ENCODE measurements at places on chromosomes 1 and 21.
A peak's percentile ranks its signal among the peaks of the same experiment; 100 is the strongest.

DNA sequence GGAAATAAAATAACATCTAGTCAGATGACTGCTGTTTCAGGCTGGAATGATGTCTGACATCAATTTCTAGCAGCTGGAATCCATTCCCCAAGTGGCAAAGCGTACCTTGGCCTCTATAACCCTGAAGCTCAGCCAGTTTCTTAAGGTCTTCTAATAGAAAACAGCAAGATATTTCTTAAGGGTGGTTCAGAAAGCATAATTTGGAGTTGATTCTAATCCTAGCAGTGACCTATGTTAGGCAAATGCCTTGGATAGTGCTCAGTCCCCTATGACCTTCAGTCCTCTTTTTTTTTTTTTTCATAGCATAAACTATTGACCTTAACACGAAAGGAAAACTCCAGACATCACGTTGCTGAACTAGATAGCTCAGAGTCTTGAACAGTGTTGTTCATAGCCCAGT is 56.5 kb downstream of the LAMC2 start:
- no peak for DNase-seq

GRCh38 chr1:234970731-234971476 is 157.7 kb downstream of the TOMM20 start:
- DNase-seq = no peak

GRCh38 chr1:1219341-1219740 is 5.4 kb upstream of the TNFRSF4 start:
- DNase-seq = peak; percentile 60

DNA sequence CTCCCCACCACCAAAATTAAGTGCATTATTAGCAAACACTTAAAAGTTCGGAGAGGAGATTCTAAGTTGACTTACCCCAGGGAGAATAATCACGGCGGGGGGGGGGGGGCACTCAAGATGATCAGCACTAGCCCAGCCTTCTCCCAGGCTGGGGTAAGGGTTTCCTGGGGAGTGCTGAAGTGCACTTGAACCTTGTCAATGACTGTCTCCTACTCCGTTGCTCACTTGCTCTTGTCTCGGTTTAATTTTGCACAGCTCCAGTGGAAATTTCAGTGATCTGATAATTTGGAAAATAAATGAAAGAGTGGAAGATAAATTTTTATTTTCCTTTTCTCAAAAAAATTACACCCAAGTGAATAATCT is 59.2 kb downstream of the PBX1 start:
- no peak for DNase-seq

DNA sequence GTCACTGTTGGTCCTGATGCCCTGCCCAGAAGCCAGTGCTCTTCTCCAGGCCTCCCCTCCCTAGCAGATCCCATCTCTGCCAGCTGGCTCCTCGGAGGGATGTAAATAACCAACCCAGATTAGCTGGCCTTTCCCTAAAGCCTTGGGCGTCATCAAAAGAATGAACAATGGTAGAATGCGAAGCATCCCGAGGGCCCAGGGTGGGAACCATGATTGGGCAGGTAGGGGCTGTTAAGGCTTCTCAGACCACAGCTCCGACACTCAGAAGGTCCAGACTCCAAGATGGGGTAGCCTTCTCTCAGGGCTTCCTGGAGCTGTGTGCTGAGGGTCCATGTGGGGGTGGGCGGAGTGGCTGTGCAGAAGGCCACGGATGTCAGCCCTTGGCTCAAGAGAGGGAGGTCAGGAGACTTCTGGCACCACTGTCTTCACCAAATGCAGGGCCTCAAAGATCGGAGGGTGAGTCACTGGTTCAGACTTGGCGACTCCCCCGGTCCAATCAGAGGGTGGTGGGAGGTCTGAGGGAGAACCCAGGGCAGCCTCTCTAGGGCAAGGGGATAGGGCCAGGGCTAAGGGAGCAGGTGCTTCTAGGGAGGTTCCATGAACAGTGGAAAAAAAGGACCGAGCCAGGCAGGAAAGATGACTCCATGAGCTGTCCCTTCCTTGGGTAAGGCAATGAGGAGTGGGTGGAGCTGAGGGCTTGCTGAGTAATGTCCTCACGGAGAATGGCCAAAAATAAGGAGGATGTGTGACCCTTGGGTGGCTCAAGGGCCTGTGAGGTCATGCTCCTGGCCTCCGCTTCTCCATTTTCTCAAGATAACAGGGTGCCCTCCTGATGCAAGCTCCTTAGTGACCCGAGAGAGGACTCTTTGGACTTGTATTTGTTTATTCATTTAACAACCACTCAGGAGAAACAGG is 58.4 kb upstream of the EPS8L3 start:
- DNase-seq = no peak

DNA sequence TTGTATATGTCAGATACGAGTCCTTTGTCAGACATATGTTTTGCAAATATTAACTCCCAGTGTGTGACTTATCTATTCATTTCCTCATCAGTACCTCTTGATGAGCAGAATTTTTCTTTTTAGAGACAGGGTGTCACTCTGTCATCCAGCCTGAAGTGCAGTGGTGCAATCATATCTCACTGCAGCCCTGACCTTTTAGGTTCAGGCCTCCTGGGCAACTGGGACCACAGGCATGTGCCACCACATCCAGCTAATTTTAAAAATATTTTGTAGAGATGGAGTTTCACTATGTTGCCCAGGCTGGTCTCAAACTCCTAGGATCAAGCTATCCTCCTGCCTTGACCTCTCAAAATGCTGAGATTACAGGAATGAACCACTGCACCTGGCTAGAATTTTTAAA is 93.0 kb downstream of the HLCS start:
- DNase-seq = no peak

DNA sequence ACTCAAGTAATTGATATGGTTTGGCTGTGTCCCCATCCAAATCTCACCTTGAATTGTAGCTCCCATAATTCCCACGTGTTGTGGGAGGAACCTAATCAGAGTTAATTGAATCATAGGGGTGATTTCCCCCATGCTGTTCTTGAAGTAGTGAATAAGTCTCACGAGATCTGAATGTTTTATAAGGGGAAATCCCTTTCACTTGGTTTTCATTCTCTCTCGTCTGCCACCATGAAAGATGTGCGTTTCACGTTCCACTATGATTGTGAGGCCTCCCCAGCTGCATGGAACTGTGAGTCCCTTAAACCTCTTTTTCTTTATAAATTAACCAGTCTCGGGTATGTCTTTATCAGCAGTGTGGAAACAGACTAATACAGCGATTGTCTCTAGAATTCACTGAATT is 135.4 kb downstream of the BACH1 start:
- peak; percentile 6 for DNase-seq

GRCh38 chr1:58902830-58903513 is 119.1 kb upstream of the JUN start:
- no peak for DNase-seq

GRCh38 chr1:167538657-167539056 is 14.9 kb downstream of the CREG1 start:
- DNase-seq = no peak

- no peak for DNase-seq
These were observed 198.3 kb downstream of the OLFM3 start for GRCh38 chr1:101798417-101798816.

GRCh38 chr1:81802707-81803430 is 2.1 kb downstream of the ADGRL2 start:
- no peak for DNase-seq

Data from CD4-positive, alpha-beta T cell treated with Interleukin-15 for 4 hours (primary cell).